ENCODE measurements at places on chromosomes 4 and X. TPM values are rescaled to one million over a fixed set of nuclear protein-coding genes. Genes with fewer than 3 reads are reported as not detected.

- DNase-seq, result peak; percentile 9
Measured at GRCh38 chrX:69285401-69285877, 120.2 kb upstream of the PJA1 start.

The TENM3 gene
- 21.9 TPM for total RNA-seq

DNA sequence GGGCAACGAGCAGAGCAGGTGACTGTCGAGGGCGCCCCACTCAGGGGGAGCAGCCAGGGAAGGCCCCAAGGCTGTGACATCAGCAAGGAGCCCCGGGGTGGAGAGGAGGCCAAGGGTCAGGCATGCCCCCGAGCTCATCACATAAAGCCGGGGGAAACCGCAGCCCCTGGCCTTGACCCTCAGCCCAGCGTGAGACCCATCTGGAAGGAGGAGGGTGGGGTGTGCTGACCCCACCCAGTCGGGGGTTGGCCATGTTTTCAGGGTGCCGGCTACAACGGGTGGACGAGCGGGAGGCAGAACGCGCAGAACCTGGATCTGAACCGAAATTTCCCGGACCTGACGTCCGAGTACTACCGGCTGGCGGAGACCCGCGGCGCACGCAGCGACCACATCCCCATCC lies 13.9 kb downstream of the CPZ start:
- DNase-seq, result no peak

GRCh38 chr4:1244081-1244977 lies 4.6 kb downstream of the CTBP1 start:
- peak; percentile 1 for DNase-seq

DNA sequence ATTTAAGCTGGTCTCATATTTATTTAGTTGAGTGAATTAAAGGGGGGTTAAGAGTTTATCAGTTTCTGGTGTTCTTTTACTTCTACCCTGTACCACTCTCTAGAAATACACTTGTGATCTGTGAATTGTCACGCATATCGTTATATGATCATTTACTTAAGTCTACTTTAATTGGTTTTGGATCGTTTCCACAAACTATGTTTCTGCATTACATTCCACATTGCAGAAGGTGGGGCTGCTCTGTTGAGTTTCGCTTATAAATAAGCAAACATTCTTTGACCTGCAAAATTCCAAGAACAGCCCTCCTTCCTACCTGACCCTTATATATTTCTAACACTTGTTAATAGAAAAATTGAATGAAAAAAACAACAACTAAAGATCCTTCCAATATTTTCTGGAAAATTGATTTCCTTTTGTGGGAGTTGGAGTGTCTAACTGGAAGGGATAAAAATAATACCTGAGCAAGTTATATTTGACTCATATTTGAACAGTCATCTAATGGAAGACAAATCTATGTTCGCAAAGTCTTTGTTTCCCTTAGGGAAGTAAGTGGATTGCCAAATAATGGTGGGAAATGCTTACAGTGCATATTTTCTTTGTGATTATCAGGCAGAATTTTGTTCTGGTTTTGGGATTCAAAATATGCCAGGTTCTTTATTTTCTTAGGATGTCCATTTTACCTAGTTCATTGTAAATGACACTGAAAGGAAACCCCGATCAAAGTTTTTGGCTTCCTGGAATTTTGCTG lies 152.7 kb downstream of the RELL1 start:
- DNase-seq, result no peak

The ZNF674 gene
- 3.1 TPM for total RNA-seq

- DNase-seq, result no peak
Measured at GRCh38 chr4:98746530-98746929, 88.1 kb upstream of the TSPAN5 start.

- DNase-seq, result no peak
Measured at GRCh38 chr4:104722467-104722866, 227.8 kb upstream of the CXXC4 start.

- no peak for DNase-seq
Measured at GRCh38 chrX:134000260-134001245, 15.2 kb upstream of the GPC3 start.

The PAGE2 gene
- not detected for total RNA-seq

The POLR2B gene
- total RNA-seq, result 42.8 TPM

DNA sequence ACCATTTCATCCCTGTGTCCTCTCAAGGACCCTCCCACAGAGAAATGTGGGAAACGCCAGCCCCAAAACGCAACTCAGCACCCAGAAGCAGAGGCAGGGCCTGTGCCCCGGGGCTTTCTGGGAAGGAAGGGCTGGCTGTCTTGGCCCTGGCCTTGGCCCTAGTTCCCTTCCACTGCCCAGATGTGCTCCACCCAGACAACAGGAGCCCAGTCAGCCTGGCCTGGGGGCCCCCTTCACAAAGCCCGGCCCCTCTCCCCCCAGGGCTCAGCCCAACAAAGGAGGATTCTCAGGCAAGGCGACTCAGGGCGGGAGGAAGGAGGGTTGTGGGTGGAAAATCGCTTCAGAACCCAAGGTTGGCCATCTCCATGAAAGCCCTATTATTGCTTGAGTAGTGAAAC lies 82.5 kb downstream of the PJA1 start:
- DNase-seq, result no peak

DNA sequence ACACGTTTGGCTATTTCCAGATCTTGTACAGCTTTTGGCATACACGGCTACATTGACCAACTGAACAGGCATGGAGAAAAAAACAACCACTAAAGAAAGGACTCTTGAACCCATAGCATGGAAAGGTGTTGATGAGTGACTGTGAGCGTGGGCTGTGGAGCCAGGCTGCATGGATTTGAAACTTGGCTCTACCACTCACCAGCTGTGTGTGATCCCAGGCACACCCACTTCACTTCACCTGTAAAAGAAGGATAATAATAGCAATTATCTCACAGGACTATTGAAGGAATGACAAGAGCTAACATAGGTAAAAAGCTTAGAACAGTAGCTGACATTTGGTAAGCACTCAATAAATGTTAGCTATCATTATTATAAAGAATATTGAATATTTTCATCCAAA lies 301.7 kb upstream of the CPEB2 start:
- DNase-seq, result no peak

Data from tibial nerve (tissue), 4 donors.